ENCODE measurements at places on chromosomes 1 and 21. TPM values are rescaled to one million over a fixed set of nuclear protein-coding genes. Genes with fewer than 3 reads are reported as not detected.

PTPN22 gene
- total RNA-seq: 57.7 TPM

GPX7 gene
- 29.9 TPM for total RNA-seq

TMEM125 gene
- not detected for total RNA-seq

NIBAN1 gene
- 51.8 TPM for total RNA-seq

SPRR3 gene
- total RNA-seq: not detected
